Epithelial cell of proximal tubule (primary cell): ENCODE measurements at places on chromosomes 12 and 14.

DNA sequence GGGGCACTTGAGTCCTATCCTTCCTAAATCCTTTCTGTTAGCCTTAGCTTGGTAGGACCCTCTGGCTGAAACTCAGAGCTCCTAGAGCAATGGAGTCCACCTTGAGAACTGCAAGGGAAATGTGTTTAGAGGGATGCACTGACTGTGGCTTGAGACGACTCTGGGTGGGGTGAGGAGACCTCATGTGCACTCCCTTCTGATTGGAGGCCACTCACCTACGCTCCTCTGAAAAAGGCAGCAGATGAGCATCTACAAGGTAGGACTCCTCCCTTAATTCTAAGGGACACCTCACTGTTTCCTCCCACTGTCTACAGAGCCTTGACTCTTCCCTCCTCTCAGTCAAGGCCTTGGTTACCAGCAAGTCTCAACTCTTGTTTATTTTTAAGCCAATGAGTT is 1.0 kb downstream of the MAP3K12 start:
- DNase-seq = no peak

DNA sequence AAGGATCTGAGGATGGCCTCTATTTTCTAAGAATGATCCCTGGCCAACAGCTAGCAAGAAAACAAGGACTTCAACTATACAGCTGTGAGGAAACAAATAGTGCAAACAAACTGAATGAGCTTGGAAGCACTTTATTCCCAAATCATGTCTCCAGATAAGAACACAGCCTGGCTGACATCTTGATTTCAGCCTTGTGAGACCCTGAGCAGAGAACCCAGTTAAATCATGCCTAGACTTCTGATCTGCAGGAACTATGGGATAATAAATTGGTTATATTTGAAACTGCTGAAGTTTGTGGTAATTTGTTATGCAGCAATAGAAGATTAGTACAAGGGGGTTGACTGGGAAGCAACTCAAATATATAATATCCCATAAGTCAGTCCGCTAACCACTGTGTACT is 183.9 kb upstream of the BMP4 start:
- no peak for DNase-seq

DNA sequence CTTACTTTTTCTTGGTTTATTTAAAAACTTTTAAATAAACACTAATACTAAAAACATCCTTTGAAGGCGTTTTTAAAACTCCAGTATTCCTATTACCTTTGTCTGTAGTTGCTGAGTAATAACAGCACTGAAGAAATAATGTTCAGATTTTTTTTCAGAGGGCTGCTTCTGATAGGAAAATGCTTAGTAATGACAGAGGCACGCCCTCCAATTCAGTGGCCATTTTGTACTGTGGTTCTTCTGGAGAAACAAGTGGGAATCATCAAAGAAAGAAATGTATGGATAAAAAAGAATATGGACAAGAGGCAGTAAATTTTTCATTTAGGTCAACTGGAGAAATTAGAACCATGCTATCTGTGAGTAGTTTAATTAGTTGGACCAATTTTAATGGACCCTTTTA is 13.6 kb downstream of the VEZT start:
- no peak for DNase-seq

DNA sequence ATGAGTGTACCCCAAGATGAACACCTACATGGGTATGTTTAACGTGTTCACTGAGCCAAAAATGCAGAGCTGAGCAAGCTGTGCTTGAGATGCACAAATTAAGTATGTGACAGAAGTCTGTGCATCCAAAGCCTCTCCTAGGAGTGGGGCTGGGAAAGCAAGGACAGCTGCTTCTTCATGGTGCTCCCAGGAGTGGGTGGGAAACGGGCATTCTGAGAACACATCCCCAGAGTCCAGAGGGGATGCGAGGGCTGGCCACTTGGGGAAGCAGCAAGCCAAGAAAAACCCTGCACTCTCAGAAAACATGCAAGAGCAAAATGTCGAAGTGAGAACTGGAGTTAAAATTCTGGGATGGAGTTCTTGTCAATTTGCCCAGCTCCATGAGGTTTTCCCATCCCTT is 414.3 kb downstream of the BCAT1 start:
- no peak for DNase-seq

- no peak for DNase-seq
Measured at GRCh38 chr12:14921218-14921617, 17.1 kb downstream of the ERP27 start.

DNA sequence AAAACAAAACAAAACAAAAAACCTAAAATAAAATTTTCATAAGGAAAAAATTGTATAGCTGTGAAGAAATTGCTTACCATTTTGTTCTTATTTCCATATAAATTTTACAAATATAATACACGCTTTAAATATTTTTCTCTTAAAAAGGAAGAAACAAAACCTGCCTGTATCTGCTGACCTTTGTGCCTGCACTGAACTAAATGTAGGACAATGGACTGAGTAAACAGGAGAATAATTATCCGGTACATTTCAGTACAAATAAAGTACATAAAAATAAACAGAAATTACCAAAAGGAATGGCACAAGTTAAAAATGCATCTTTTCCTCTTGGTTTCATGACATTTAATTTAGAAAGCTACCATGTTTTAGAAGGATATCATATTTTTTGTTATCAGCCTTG is 112.3 kb downstream of the DNAI7 start:
- DNase-seq = no peak

DNA sequence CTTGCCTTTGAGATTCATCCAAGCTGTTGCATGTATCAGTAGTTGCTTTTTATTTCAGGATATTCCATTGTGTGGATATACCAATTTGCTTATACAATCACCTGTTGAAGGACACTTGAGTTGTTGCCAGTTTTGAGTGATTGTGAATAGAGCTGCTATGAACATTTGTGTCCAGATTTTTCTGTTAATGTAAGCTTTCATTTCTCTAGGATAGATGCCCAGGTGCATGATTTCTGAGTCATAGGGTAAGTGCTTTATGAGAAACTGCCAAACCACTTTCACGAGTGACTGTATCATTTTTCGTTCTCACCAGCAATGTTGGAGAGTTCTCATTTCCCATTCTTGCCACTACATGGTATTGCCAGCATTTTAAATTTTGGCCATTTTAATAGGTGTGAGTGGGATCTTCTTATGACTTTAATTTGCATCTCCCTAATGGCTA is 434.6 kb upstream of the RGS6 start:
- no peak for DNase-seq

- DNase-seq = no peak
Measured at GRCh38 chr12:110343114-110343513, 60.4 kb downstream of the ANAPC7 start.

GRCh38 chr12:15179672-15180071 is 41.5 kb downstream of the RERG start:
- no peak for DNase-seq

DNA sequence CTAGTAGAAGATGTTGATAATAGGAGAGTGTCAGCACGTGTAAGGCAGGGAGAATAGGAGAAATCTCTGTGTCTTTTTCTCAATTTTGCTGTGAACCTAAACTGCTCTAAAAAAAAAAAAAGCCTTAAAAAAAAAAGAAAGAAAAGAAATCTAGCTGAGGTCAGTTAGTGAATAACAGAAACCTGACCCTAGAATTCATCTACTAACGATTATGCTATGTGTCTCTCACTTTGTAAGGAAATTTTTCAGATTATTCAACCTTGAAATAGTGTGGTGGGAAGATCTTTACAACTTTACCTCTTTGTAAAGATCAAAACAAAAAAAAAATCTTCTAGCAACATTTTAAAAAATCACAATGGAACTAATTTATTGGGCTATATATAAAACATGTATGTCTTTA is 995.7 kb downstream of the GALC start:
- DNase-seq = no peak

- DNase-seq = no peak
Measured at GRCh38 chr14:65993996-65994395, 492.2 kb upstream of the CCDC196 start.

DNA sequence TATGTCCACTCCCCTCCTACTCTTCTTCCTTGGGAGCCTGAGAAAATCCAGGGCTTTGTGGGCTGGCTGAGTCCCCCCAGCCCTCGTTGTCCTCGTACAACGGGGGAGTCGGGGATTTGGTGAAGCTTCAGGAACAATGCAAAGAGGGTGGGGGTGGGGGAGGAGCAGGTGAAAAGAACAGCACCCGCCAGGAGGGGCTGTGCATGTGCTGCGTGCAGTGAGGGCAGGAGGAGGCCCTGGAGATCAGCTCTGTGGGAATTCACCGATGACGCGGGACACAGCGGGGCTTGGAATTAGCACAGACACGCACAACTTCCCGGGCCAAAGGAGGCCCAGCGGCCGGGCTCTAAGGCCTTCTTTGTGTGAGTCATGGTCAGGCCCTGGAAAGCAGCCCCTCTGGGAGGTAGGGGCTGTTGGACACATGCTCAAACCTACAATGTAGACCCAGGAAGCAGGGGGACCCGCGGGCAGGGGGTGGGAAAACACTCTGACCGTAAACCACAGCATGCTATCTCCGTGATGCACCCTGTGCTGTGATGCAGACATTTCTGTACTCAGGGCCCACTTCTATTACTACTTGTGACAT is 32.8 kb downstream of the RBM19 start:
- DNase-seq = no peak

GRCh38 chr12:52628111-52628507 is 9.8 kb upstream of the KRT73 start:
- no peak for DNase-seq

DNA sequence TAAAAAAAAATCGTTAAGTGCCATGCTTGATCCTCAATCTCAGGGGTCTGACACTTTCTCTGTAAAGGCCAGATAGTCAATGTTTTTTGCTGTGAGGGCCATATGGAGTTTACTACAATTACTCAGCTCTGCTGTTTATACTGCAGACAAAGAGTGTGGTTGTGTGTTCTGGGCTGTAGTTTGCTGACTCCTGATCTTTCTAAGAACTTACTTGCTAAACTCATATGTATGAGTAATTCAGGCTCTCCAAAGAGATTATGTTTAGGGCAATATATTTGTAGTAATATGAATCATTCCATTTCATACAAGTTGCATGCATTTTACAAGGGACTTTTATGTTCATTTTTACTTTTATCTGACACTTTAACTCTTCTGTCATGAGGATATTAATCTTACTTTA is 188.2 kb downstream of the TMTC2 start:
- DNase-seq = no peak

- no peak for DNase-seq
Measured at GRCh38 chr14:101150039-101150610, 246.6 kb upstream of the RTL1 start.

DNA sequence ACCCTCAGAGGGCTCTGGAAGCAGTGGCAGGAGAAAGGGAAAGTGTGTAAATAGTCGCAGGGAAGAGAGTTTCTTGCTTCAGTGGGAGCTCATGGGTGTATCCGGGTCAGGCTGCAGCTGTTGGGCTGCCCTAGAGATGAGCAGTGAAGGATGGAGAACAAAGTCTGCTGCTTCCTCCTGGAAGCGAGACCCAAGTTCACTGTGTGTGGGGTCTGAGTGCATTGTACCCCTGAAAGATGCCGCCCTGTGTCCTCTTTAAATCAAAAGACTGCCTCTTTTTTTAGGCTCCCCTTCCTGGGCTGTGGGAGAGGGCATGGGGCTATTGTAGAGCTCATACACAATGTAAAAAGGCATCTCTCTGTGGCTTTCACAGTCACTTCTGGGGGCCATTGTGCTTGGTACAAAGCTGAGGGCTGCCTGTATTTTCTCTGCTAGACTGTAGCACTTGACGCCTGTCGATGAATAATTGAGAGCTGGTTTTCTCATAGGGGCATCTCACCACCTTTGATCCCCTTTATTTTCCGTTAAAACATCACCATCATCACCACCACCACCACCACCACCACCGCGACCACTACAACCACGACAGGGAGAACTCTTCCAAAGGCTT is 16.7 kb downstream of the CHST11 start:
- DNase-seq = no peak

GRCh38 chr14:38291681-38292467 is 36.0 kb upstream of the CLEC14A start:
- no peak for DNase-seq

GRCh38 chr12:131366261-131366871 is 344.5 kb upstream of the SFSWAP start:
- DNase-seq = no peak

DNA sequence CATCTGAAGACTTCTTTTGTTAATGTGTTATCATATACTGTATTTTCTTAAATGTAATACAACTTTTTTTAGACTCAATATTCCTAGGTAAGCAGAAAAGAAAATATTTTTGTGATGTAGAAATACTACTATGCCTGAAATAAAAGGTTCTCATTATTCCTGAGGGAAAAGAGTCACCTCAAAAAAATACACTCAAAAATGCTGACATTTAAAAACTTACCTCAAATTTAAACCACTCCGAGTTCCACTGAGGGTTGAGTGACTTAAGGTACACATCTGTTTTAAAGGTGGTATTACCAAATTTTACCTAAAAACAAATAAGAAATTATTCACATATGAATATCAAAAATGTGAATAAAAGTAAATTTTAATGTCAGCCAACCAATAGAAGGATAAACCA is 9.3 kb downstream of the C2CD5 start:
- DNase-seq = no peak

- no peak for DNase-seq
Measured at GRCh38 chr14:68877993-68878575, 85.2 kb upstream of the ZFP36L1 start.

DNA sequence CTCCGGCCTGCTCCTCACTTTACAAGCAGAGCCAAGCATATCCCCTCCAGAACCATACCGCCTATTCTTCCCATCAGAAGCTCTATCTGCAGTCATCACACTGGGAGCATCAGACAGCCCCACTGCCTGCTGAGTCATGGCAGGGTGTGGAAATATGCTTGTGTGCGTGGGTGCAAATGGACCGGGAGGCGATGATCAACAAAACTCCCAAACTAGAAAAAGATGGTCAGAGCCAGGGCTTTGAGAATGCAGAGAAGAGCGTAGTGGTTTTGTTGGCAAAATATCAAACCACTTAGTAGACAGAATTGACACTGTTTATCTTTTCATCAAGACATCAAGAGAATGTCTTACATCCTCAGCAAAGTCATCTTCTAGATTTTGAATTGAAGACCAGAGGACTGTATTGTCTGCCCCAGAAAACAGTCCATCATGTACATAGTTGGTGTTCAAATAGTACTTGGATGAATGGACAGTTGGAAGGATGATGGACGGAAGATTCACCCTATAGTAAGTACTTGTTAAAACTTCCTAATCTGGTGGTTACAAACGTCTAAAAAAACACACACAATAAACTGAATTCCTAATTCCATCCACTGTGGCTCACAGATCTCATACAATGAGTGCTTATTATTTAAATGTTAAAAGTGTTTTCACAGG is 54.9 kb downstream of the VWF start:
- DNase-seq = no peak

DNA sequence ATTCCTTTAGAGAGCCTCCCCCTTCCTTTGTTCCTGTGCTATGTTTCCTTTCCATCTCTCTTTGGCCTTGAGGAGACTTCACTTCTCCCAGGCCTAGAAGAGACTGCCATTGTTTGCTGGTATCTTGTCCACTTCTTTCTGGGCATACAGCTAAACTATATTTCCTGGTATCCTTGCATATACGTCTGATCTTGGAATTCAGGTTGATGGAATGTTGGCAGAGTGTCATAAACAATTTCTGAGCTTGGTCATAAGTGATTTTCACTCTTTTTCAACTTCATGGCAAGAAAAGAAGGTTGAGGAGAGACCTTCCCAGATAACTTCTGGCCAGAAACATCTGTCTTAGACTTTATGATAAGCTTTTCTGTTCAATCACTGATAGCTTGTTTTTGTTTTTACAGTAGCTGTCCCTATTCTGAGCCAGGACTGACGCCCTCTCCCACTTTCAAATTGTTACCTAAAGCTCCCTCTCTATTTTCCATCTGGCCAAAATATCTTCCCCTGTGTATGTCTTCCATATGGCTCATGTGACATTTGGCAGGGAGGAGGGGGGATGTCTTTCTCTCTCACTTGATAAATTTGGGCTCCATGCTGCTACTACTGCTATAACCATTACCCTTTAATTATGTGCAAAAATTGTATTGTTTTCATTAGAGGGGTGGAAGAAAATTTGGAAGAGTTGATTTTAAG is 457.0 kb downstream of the ADAMTS20 start:
- DNase-seq = no peak
